ENCODE measurements at places on chromosomes 4 and X.

- DNase-seq = no peak
These were observed 15.1 kb downstream of the PALLD start for GRCh38 chr4:168511780-168512489.

DNA sequence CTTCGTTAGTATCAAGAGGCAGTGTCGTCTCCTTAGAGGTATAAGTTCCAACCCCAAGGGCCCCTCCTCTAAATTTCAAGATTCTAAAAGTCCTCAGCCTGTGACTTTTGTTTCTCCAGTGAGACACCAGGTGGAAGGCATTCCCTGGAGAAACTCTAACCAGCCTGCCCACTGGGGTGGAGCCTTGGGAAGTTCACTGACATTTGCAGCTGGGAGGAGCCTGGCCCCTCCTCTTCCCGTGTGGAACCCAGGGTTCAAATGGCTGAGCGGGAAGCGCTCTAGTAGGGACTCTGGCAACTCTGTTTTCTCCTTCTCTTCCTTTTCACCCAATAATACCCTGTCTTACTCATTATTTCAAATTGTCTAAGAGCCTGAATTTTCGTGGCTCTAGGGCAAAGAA, 325.0 kb downstream of the TLL1 start:
- no peak for DNase-seq

- no peak for DNase-seq
These were observed 511 bp upstream of the MAP9 start for GRCh38 chr4:155377276-155377675.

GRCh38 chr4:155085843-155086530, 122.4 kb upstream of the NPY2R start:
- DNase-seq = no peak

GRCh38 chr4:66575008-66575696, 904.9 kb upstream of the EPHA5 start:
- peak; percentile 6 for DNase-seq

All from DMS 273 treated with DMSO at 0.1 percent for 48 hours (cell line).